Sigmoid colon (tissue), 7 donors: ENCODE measurements at places on chromosomes 11 and 22. TPM values are rescaled to one million over a fixed set of nuclear protein-coding genes. Genes with fewer than 3 reads are reported as not detected.

- H3K27me3 ChIP-seq: no peaks in the 10 kb centered on the region
- H3K27ac ChIP-seq: no peak overlapping the region
- H3K4me3 ChIP-seq: no peak overlapping the region
- H3K36me3 ChIP-seq: no peaks in the 10 kb centered on the region
- no peak for DNase-seq
- no peaks in the 10 kb centered on the region for H3K4me1 ChIP-seq
Measured at GRCh38 chr11:3341298-3341697, 37.6 kb downstream of the ZNF195 start.

GRCh38 chr11:75706260-75706729 lies 11.3 kb upstream of the MOGAT2 start:
- peak overlapping the region; percentile 34 for H3K27ac ChIP-seq
- H3K4me3 ChIP-seq: no peak overlapping the region
- DNase-seq: peak; percentile 85
- peaks cover 10% of the 10 kb centered on the region for H3K4me1 ChIP-seq

GRCh38 chr22:20438678-20439492 lies 1.3 kb upstream of the SCARF2 start:
- H3K27me3 ChIP-seq: no peaks in the 10 kb centered on the region
- peak overlapping the region; percentile 58 for H3K4me3 ChIP-seq
- H3K4me1 ChIP-seq: peaks cover 36% of the 10 kb centered on the region
- peak overlapping the region; percentile 83 for H3K27ac ChIP-seq
- peak; percentile 67 for DNase-seq

GRCh38 chr22:18059991-18060390 lies 17.8 kb upstream of the PEX26 start:
- H3K36me3 ChIP-seq: no peaks in the 10 kb centered on the region
- H3K4me3 ChIP-seq: no peak overlapping the region
- peaks cover 54% of the 10 kb centered on the region for H3K4me1 ChIP-seq
- no peak overlapping the region for H3K27ac ChIP-seq
- no peak for DNase-seq
- no peaks in the 10 kb centered on the region for H3K27me3 ChIP-seq

GRCh38 chr22:37734964-37735451 lies 38.2 kb downstream of the TRIOBP start:
- H3K36me3 ChIP-seq: no peaks in the 10 kb centered on the region
- H3K4me1 ChIP-seq: peaks cover 5% of the 10 kb centered on the region
- peak; percentile 75 for DNase-seq

DNA sequence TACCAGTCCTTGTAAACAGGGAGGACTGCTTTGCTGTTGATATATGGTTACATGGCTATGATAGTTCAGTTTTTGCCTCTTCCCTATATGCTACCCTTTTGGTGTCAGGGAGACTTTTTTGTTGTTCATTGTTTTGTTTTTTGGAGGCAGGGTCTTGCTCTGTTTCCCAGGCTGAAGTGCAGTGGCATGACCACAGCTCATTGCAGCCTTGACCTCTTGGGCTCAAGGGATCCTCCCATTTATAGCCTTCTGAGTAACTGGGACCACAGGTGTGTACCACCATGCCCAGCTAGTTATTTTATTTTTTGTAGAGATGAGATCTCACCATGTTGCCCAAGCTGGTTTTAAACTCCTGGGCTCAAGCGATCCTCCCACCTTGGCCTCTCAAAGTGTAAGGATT lies 38.6 kb upstream of the SPTBN2 start:
- no peaks in the 10 kb centered on the region for H3K4me1 ChIP-seq
- no peaks in the 10 kb centered on the region for H3K27me3 ChIP-seq
- no peak overlapping the region for H3K27ac ChIP-seq
- no peak overlapping the region for H3K4me3 ChIP-seq
- DNase-seq: no peak

GRCh38 chr11:8287297-8287696 lies 23.6 kb upstream of the LMO1 start:
- H3K27ac ChIP-seq: no peak overlapping the region
- peak; percentile 34 for DNase-seq
- H3K36me3 ChIP-seq: no peaks in the 10 kb centered on the region

GRCh38 chr11:19306179-19306944 lies 65.6 kb upstream of the E2F8 start:
- H3K27ac ChIP-seq: no peak overlapping the region
- DNase-seq: no peak
- H3K36me3 ChIP-seq: no peaks in the 10 kb centered on the region
- no peaks in the 10 kb centered on the region for H3K4me1 ChIP-seq
- H3K4me3 ChIP-seq: no peak overlapping the region
- no peaks in the 10 kb centered on the region for H3K27me3 ChIP-seq

- no peaks in the 10 kb centered on the region for H3K4me1 ChIP-seq
- H3K36me3 ChIP-seq: no peaks in the 10 kb centered on the region
- no peak for DNase-seq
Measured at GRCh38 chr11:132423266-132423665, 1052.9 kb downstream of the NTM start.

DNA sequence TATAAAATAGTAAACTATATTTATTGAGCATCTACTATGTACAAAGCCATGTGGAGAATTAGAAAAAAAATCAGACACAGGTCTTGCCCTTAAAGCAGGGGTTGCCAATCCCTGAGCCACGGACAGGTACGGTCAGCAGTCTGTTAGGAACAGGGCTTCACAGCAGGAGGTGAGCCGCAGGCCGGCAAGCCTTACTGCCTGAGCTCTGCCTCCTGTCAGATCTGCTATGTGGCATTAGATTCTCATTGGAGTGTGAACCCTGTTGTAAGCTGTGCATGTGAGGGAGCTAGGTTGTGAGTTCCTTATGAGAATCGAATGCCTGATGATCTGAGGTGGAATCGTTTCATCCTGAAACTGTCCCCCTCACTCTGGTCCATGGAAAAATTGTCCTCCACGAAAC lies 2.1 kb upstream of the RAG2 start:
- H3K27ac ChIP-seq: no peak overlapping the region
- H3K36me3 ChIP-seq: no peaks in the 10 kb centered on the region
- peaks cover 8% of the 10 kb centered on the region for H3K4me1 ChIP-seq
- no peaks in the 10 kb centered on the region for H3K27me3 ChIP-seq
- H3K4me3 ChIP-seq: no peak overlapping the region

GRCh38 chr11:130261571-130261970 lies 53.1 kb downstream of the ZBTB44 start:
- no peaks in the 10 kb centered on the region for H3K36me3 ChIP-seq
- no peak overlapping the region for H3K27ac ChIP-seq
- no peaks in the 10 kb centered on the region for H3K27me3 ChIP-seq
- no peak overlapping the region for H3K4me3 ChIP-seq
- no peak for DNase-seq

- H3K4me3 ChIP-seq: no peak overlapping the region
- no peaks in the 10 kb centered on the region for H3K36me3 ChIP-seq
- H3K27ac ChIP-seq: no peak overlapping the region
- DNase-seq: no peak
- H3K4me1 ChIP-seq: peaks cover 32% of the 10 kb centered on the region
Measured at GRCh38 chr22:35308480-35309021, 8.9 kb downstream of the TOM1 start.

- H3K4me3 ChIP-seq: no peak overlapping the region
- H3K27me3 ChIP-seq: no peaks in the 10 kb centered on the region
- no peaks in the 10 kb centered on the region for H3K4me1 ChIP-seq
Measured at GRCh38 chr11:20973940-20974559, 304.7 kb downstream of the NELL1 start.

- H3K27me3 ChIP-seq: no peaks in the 10 kb centered on the region
- peaks cover 6% of the 10 kb centered on the region for H3K4me1 ChIP-seq
- H3K36me3 ChIP-seq: no peaks in the 10 kb centered on the region
Measured at GRCh38 chr11:21625982-21626381, 566.9 kb upstream of the ANO5 start.

DNA sequence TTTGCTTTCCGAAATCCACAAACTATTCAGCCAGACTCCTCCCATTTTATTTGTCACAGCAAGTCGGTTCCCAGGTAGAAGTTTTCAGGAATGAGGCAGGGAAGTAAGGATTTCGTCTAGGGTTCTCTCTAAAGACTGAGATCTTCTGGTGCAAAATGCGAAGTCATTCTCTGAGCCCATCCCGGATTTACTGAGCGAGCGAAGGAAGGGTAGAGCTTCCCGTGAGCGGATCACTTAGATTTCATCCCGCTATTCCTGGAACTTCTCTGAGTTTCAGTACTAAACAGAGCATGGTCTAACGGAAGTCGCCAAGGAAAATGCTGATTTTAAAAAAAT lies 3.1 kb upstream of the CALCA start:
- no peaks in the 10 kb centered on the region for H3K36me3 ChIP-seq
- H3K4me1 ChIP-seq: no peaks in the 10 kb centered on the region
- H3K27me3 ChIP-seq: peaks cover 60% of the 10 kb centered on the region
- no peak overlapping the region for H3K27ac ChIP-seq
- no peak for DNase-seq
- no peak overlapping the region for H3K4me3 ChIP-seq

- DNase-seq: no peak
- H3K27ac ChIP-seq: no peak overlapping the region
- H3K27me3 ChIP-seq: no peaks in the 10 kb centered on the region
- no peaks in the 10 kb centered on the region for H3K4me1 ChIP-seq
- H3K36me3 ChIP-seq: no peaks in the 10 kb centered on the region
Measured at GRCh38 chr11:39569789-39570188, 1889.7 kb downstream of the LRRC4C start.

DNA sequence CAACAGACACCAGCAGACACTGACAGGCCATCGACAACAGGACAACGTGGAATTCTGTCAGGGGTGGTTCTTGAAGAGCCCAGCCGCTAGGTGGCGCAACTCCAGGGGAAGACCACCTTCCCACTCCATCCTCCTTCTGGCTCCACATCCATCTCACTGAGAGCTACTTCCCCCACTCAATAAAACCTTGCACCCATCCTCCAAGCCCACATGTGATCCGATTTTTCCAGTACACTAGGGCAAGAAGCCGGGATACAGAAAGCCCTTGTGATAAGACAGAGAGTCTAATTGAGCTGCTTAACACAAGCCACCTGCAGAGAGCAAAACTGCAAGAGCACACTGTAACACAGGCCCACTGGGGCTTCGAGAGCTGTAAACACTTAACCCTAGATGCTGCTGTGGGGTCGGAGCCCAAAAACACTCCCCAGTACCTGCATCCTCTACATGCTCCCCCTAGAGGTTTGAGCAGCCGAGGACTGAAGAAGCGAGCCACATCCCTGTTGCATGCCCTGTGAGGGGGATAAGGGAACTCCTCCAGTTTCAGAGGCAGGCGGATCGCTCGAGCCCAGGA lies 11.5 kb upstream of the RAB39A start:
- DNase-seq: no peak
- H3K36me3 ChIP-seq: no peaks in the 10 kb centered on the region
- no peak overlapping the region for H3K4me3 ChIP-seq
- H3K4me1 ChIP-seq: no peaks in the 10 kb centered on the region
- no peak overlapping the region for H3K27ac ChIP-seq

- DNase-seq: no peak
- H3K36me3 ChIP-seq: peaks cover 26% of the 10 kb centered on the region
- H3K27ac ChIP-seq: no peak overlapping the region
- no peaks in the 10 kb centered on the region for H3K27me3 ChIP-seq
Measured at GRCh38 chr11:47161890-47162289, 14.8 kb downstream of the ARFGAP2 start.

DNA sequence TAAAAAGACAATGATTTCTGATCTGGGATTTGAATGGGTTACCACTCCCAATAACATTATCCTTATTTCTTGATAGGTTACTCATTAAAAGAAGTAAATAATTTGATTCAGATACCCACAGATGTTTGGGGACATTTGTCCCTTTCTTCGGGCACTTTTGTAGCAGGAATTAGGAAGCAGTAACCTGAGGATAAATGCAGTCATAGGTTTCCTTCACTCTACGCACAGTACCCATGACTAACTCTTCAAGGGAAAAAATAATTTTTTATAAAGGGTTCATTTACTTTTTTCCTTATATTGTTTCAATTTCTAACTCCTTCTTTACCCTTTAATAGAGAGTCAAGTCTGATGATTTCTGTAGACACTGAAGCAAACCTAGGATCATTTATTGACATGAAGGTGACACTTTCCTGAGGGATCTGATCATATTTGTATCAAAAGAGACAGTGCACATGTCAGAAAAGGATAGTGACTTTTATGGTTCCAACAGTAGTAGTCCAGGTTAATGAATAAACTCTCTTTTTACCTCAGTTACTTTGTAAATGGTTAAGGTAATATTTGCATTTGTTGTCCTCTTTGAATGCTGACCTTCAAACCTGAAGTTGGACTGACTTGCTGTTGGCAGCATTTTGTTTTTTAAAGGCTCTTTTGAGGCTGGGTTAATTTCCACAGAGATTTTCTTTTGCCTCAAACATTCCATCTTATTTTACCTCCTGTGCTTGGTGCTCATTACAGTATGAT lies 1072.0 kb downstream of the LRRC4C start:
- H3K27me3 ChIP-seq: no peaks in the 10 kb centered on the region
- DNase-seq: no peak
- no peaks in the 10 kb centered on the region for H3K36me3 ChIP-seq
- no peaks in the 10 kb centered on the region for H3K4me1 ChIP-seq
- no peak overlapping the region for H3K27ac ChIP-seq

DNA sequence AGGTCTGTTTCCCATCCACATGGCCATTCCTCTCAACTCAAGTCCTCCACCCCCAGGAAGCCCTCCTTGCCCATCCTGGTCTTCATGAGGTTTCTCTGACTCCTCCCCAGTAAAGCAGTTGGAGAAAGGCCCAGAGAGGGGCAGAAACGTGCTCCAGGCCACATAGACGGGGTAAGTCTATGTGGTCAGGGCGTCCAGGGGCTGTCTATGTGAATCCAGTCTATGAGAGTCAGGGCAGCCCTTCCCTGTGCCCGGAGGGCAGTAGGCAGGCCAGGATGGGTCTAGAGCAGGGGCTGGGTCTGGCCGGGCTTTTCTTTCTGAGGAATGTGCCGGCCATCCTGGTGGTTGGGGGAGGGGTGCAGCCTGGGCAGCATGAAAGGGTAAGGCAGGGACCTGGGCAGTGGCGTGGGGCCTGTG lies 11.7 kb downstream of the GUCD1 start:
- no peak overlapping the region for H3K4me3 ChIP-seq
- no peak overlapping the region for H3K27ac ChIP-seq
- no peaks in the 10 kb centered on the region for H3K27me3 ChIP-seq
- H3K4me1 ChIP-seq: peaks cover 17% of the 10 kb centered on the region

The TXN2 gene
- 43.2 TPM for total RNA-seq

The CLCF1 gene
- total RNA-seq: 8.9 TPM

The OR51B2 gene
- total RNA-seq: not detected

The BTG4 gene
- not detected for total RNA-seq

The OR52B6 gene
- total RNA-seq: not detected

The MS4A3 gene
- total RNA-seq: not detected

The PNPLA3 gene
- not detected for total RNA-seq

The OR2AT4 gene
- not detected for total RNA-seq

The GDPD4 gene
- not detected for total RNA-seq

The MPZL2 gene
- 12.8 TPM for total RNA-seq
